ENCODE measurements at places on chromosomes 16 and 17. TPM values are rescaled to one million over a fixed set of nuclear protein-coding genes. Genes with fewer than 3 reads are reported as not detected.

The CCDC144A gene
- total RNA-seq, result 24.2 TPM

The CMTM1 gene
- not detected for total RNA-seq

The KRTAP16-1 gene
- not detected for total RNA-seq

The EVI2A gene
- 17.9 TPM for total RNA-seq

The DDX19B gene
- total RNA-seq, result 25.0 TPM

The SLFN13 gene
- 4.4 TPM for total RNA-seq

All from uterus (tissue), 4 donors.